ENCODE measurements at places on chromosomes 3 and 15.

DNA sequence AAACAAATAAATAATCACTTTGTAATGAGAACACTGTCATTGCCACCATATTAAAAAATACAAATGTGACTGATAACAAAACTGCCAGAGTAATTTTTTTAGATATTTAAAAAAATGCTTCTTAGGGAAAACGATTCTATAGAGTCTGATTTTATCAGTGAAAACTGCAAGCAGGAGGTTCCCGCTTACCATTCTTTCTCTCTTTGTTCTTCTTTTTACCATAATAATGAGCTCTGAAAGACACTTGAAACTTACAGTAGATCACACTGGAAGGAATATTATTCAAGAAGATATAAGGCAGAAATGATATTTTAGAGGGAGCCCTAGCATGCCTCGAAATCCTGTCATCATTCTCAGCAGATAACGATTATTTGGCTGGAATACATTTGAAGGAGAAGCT is 701.3 kb downstream of the ROBO1 start:
- DNase-seq, result no peak

DNA sequence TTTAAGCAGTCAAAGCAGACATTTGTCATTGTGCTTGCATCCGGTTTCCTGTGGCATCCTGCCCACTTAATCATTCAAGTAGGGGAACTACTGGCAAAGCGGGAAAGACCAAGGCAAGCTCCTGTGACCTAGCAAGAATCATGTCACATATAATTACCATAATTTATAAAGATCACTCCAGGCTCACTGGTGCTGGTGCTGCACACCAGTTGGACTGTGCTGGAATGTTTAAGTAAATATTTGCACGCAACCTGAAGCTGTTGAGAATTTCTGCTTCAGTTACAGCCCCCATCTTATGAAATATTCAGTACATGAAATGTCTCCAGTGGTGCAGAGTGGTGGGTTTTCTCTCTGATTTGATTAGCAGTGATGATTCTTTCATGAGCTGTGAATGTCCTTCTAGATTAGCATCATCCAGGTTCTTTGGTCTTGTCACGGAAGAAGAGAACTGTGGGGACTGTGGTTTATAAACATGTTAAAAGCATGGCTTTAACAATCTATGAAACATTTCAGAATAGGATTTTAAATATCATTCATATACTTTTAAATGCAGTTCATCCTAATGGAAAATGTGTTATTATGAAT is 621.3 kb upstream of the EPHA6 start:
- DNase-seq, result no peak

- DNase-seq, result no peak
These were observed 58.9 kb downstream of the IMPG2 start for GRCh38 chr3:101261506-101261905.

GRCh38 chr3:182962166-182962565 is 18.2 kb downstream of the DCUN1D1 start:
- no peak for DNase-seq

DNA sequence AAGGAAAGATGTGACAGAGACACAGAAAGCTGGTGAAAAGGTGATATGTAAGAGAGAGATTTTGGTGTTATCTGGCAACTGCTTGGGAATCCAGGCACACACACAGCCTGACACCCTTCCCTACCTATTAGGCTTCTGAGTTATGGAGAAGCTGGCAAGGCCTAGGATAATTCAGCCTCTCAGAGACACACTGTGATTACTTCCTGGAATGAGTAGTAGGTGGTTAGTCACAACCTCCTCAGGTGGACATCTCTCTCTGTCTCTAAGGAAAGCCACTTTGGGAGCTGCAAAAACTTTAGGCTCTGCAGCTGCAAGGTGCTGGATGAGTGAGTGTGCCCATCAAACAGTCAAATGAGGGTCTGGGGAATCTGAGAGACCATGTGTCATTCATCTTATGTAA is 201.9 kb downstream of the PDCD6IP start:
- no peak for DNase-seq

- no peak for DNase-seq
These were observed 35.0 kb downstream of the PRTG start for GRCh38 chr15:55707951-55708350.

DNA sequence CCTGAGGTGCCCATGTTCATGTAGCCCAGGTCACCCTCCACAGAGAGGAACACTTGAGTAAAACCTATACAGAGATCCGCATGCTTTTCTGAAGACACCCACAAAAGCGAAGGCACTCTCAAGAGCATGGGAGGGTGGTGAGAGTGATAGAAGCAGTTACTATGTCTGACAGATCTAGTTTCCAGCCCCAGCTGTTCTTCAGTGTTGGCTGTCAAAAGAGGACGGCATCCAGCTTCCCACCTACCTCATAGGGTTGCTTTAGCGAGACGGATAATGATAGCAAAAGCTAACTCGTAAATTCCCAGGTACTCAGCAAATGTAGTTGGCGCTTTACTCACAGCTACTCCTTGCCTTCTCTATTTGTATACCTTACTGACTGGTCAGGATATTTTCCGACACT is 3.0 kb upstream of the MEX3B start:
- no peak for DNase-seq

- DNase-seq, result no peak
These were observed 55.7 kb downstream of the PTPRG start for GRCh38 chr3:61617041-61617440.

- DNase-seq, result no peak
These were observed 525.9 kb upstream of the KCNMB2 start for GRCh38 chr3:178010306-178010705.

DNA sequence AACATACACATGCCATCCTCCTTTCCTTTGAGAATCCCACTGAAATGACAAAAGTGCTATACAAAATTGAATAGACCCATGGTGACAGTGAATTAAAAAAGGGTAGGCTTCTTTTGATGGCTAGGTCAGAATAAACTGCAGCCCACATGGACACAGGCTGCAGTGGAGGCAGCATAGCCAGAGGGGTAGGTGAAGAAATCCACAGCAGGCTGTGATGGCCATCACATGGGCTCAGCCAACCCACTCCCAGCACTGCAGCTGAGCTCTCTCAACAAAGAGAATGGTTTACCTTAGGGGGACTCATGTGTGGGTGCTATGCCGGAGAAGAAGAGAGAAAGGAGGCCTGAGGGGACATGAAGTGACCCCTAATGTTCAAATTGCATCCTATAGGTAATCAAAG is 331.1 kb downstream of the CHST2 start:
- DNase-seq, result no peak

- no peak for DNase-seq
These were observed 5.9 kb downstream of the ZSCAN2 start for GRCh38 chr15:84606653-84607120.

DNA sequence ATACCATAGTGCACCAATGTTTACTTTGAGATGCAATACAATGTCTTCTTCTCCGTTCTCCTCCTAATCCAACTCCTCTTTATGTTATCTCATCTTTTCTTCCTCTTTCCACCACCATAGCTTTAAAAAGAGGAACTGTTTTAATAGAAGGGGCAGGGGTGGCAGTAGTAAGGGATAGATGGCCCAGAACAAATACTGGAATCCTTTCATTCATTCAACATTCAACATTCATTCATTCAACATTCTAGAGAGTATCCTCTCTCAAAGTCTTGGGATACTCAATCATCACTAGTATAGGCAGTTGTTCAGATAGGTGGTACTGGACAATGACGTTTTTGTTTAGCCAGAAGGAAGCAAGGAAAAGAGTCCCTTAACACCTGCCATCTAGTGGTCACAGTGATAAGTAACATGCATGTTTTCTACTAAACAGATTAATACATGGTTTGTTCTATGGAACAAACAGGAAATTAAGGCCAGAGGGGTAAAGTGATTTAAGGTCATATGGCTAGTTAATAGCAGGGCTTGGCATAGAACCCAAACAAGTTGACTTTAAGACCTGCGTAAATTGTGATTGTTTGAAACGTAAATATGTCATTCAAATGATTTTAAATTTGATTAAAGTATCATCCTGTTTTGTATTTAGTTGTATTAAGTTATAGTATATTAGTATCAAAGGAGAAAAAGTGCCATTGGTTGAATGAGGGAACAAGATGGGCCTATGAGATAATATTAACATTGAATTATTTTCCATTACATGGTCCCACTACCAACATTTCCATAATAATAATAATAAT is 26.9 kb upstream of the EHHADH start:
- DNase-seq, result peak; percentile 31

DNA sequence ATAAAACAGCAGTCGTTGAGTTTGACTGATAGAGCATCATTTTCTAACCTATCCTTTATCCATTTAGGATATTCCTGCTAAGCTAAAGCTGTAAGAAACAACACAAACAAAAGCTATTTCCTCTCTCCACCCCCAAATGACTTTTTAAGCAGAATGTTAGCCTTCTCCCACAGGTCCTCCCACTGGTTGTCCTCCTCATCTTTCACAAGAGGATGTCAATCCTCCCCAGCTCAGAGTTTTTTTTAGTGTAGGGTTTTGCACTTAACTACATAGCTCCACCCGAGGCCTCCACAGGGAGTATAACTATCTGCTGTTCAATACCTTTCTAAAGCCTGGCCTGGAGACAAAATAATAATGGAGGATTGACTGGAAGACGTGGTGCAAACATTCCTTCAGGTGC is 7.8 kb downstream of the SETMAR start:
- DNase-seq, result no peak

GRCh38 chr3:46667061-46667621 is 26.3 kb downstream of the ALS2CL start:
- DNase-seq, result no peak

- DNase-seq, result no peak
These were observed 230.6 kb upstream of the PEX5L start for GRCh38 chr3:180267202-180267843.

GRCh38 chr3:187767266-187768012 is 22.2 kb upstream of the BCL6 start:
- no peak for DNase-seq

- peak; percentile 58 for DNase-seq
These were observed 25.9 kb downstream of the MELTF start for GRCh38 chr3:197003461-197004385.

DNA sequence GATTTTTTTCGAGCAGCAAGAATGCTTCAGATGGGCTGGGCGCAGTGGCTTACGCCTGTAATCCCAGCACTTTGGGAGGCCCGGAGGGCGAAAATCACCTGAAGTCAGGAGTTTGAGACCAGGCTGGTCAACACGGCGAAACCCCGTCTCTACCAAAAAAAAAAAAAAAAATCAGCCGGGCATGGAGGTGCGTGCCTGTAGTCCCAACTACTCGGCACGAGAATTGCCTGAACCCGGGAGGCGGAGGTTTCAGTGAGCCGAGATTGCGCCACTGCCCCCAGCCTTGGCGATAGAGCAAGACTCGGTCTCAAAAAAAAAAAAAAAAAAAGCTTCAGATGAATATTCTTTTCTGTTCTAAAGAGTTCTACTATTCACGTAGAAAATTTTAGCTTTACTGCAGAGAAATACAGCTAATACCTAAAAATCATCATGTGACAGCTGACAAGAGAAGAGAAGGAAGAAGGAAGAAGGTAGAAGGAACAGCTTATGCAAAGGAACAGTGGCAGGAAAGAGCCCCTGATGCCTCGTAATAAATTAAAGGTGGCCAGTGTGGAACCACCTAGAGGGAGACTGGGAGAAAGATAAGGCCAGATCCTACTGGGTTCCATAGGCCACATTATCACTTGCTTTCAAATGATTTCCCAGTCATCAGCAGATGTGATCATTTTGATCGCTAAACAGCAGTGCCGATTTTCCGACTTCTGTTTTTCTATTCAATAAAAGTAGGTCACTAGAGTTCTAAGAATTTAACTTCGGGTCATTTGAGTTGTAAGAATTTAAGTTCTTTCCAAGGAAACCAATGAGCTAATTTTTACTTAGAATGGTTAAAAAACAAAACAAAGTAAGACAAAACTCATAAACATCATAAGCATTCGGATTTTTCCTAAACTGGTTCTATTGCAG is 1.5 kb downstream of the CMTM6 start:
- DNase-seq, result no peak

- DNase-seq, result no peak
These were observed 140.2 kb downstream of the GMNC start for GRCh38 chr3:190722181-190722905.

- DNase-seq, result no peak
These were observed 1261.1 kb downstream of the ROBO1 start for GRCh38 chr3:78506581-78507195.

DNA sequence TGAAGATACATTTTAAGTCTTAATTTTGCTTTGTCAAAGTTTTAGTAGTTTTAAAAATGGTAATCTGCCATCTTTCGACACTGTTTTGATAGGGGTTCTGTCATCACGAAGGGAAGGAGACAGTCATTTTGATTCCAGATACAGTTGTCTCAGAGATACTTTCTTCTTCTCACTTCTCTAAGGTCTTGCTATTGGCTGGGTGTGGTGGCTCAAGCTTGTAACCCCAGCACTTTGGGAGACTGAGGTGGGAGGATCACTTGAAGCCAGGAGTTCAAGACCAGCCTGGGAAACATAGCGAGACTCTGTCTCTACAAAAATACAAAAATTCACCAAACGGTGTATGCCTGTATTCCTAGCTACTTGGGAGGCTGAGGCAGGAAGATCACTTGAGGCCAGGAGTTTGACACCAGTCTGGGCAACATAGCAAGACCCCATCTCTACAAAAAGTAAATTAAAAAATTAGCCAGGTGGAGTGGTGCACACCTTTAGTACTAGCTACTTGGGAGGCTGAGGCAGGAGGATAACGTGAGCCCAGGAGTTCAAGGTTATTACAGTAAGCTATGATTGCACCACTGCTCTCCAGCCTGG is 3.3 kb downstream of the RAB8B start:
- no peak for DNase-seq

DNA sequence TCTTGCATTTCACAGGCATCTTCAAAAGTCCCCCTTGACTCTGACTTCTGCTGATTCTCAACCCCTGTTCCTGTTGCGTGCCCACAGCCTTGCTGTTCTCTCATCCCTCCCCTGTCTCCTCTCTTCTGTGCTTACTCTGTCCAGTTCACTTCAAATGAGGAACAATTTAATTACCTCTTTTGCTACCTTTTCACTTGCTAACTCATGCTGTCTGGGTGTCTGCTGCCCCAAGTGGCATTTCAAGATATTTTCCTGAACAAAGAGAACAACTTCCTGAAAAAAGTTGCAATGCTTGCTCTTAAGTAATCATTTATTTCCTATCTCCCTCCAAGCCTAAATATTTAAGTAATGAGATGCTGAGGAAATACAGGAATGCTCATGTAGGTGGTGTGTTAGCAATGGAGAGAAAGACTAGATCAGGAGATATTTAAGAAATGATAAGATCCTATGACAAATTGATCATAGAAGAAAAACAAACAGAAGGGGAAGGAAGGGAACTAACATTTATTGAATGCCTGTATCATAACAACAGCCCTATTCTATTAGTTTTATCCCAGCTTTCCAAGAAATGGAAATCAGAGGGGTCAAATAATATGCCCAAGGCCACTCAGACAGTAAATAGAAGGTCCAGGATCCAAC is 42.2 kb downstream of the SV2B start:
- DNase-seq, result no peak

GRCh38 chr3:177820683-177821316 is 623.5 kb upstream of the TBL1XR1 start:
- no peak for DNase-seq

GRCh38 chr3:178964551-178964950 is 107.1 kb downstream of the ZMAT3 start:
- DNase-seq, result no peak

GRCh38 chr15:88894819-88895767 is at the start of gene HAPLN3:
Gene HAPLN3, minus strand, starts transcription at chr15:88895544. Its CDS starts 8,246 bp downstream, at chr15:88887298.
- no peak for DNase-seq

- no peak for DNase-seq
These were observed 48.5 kb downstream of the PXYLP1 start for GRCh38 chr3:141280086-141280485.
